ENCODE measurements at places on chromosomes 2 and 18. TPM values are rescaled to one million over a fixed set of nuclear protein-coding genes. Genes with fewer than 3 reads are reported as not detected.

Gene CSRNP3
- 1.9 TPM for total RNA-seq

Gene NT5C1B
- total RNA-seq = not detected

Gene IL1RL2
- total RNA-seq = 0.21 TPM

Gene CD207
- not detected for total RNA-seq

DNA sequence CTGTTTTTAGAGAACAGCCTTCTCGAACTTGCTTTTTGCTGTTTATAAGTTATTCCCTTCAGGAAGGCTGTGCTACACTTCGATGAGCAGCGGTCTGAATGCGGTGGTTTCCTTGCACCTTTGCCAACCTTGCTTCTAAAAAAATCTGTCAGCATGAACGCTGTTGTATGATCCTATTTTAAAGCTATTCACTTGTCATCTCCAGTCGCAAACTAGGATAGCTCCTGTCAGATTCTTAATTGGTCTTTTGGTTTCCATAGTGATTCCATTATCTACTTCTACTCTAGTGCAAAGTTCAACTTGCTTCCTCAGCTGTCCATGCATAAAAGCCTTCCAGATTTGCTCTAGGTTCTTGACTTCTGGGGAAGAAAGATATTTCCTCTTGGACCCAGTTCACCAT is 76.3 kb upstream of the GALNT3 start:
- DNase-seq = no peak

GRCh38 chr2:40827392-40827791 is 375.5 kb upstream of the SLC8A1 start:
- DNase-seq = no peak

DNA sequence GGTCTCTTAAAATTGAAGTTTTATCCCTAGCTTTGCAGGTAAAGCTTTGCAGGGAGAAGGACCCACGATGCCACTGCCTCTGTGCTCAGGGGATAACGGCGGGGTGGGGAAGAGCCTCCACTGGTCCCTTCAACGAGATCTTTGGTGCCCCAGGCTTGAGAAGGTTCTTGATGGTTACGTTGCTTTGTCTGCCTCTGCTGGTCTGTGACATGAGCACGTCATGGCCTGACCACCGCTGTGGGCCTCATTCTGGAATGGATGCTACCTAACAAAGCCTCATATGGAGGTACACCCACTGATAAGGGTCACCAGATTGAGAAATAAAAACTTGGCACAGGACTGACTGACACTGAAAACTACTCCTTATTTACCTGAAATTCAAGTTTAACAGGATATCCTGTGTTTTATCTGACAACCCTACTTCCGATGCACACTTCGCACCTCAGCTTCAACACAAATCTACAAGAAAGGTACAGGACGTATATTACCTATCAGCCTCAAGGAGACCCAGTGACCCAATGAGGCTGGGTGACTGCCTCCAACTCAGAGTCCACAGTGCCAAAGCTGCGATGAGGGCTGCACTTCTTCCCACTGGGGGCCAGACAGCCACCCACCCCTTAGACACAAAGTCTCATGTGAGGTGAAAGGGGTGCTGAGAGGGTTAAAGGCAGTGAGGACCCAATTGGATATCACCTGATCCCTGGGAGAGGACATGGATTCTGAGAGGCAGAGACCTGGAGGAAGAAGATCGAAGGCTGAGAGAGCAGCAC is 64.9 kb downstream of the EIPR1 start:
- no peak for DNase-seq

GRCh38 chr2:99743146-99743545 is 253.3 kb upstream of the REV1 start:
- DNase-seq = no peak

DNA sequence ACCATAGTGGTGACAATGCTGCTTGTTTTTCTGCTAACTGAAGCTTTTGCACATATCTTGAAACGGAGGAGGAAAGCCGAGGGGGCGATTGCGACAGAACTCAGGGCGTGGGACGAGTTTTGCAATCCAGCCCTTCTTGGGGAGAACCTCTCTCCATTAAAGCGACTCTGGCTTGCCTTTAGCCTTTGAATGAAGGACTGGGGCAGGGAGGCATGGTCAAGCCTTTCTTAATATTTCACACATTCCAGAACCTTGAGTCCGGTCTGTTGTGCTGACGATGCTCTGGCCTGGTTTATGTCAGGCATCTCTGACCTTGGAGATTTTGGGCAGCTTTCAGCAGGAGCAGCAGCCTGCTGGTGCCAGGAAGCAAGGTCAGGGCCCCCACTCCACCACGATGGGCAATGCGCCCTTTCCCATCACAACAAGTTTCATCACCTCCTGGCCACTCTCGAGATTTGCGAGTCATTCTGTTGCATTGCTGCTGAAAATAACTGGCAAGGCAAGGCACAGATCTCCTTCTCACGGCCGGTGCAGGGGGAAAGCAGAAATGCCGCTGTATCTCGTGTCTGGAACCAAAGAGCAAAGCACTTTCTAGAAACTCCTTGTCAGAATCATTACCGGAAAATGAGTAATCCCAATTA is 10.8 kb downstream of the EMILIN2 start:
- peak; percentile 64 for DNase-seq

DNA sequence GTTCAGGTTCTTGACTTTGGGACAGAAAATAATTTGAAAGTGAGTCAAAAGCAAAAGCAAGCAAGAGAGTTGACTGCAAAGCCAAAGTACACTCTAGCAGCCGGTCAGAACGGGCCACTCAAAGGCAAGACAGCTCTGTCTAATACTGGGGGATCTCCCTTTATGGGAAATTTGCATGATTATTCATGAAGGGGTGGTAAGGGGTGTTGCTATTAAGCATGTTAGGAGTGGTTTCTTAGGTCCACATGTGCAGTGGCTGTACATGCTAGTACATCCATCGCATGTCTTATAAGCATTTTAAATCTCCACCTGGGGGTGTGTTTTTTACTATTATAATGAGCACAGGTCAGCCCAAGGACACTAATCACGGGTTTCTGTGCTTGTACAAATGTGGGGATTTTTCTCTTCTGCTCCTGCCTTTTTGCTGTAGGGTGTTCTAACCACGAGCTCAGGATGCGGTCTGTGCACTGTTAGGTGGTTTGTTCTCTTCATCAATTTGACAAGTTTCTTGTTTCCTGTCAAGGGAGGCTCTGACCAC is 60.2 kb upstream of the SPP2 start:
- no peak for DNase-seq

GRCh38 chr2:144349674-144350073 is 170.2 kb downstream of the ZEB2 start:
- DNase-seq = no peak

- no peak for DNase-seq
These were observed 871.8 kb downstream of the SUCLG1 start for GRCh38 chr2:83587309-83587708.

- DNase-seq = no peak
These were observed 684.4 kb downstream of the IRS1 start for GRCh38 chr2:226115102-226115831.

- no peak for DNase-seq
These were observed 8.1 kb downstream of the GMCL1 start for GRCh38 chr2:69837533-69837932.

- DNase-seq = no peak
These were observed 105.8 kb downstream of the RAB3GAP1 start for GRCh38 chr2:135157856-135158255.
